ENCODE measurements at places on chromosomes 1 and 21. TPM values are rescaled to one million over a fixed set of nuclear protein-coding genes. Genes with fewer than 3 reads are reported as not detected.

Gene NBPF3
- 8.8 TPM for total RNA-seq

DNA sequence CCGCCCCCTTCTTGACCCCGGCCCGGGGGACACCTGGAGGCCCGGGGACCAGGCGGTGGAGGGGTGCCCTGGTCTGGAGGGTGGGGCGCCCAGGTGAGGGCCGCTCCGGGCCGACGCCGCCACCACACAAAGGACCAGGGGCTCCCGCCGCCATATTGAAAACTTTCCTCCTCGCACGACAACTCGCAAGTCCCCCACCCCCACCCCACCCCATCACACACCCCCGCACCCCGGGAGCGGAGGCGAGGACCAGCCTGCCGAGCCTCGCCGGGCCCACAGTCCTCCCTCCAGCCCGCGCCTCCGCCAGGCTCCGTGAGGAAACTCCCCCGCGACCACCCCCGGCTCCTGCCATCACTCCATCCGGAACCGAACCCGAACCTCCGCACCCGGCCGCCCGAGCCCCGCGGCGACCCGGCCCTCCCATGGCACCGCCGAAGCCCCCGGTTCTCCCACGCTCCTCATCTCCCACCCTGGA lies 733 bp downstream of the KDM5B start:
- no peaks in the 10 kb centered on the region for H3K36me3 ChIP-seq
- H3K4me1 ChIP-seq = peaks cover 11% of the 10 kb centered on the region
- H3K4me3 ChIP-seq = peak overlapping the region; percentile 68
- peak overlapping the region; percentile 79 for H3K27ac ChIP-seq

DNA sequence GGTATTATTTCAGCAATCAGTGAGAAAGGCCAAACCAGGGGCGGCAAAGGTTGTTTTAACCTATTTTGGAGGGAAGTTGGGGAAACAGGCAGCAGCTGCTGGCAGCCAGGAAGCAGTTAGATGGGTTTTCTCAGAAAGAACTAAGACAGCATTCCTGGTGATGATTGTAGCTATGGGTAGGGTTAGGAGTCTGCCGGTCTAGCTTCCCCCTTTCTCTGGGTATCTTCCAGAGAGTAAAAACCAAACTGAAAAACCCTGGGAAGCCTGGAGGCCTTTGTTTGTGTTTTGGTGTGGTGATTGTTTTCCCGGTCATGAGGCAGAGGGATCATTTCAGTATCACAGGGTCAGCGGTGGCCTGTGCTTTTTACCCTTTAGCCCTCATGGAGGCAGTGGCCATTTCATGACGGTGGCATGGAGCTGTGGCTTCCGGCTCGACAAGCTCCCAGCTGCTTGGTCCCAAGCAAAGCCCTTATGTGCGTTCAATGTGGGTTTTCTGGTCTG lies 19.5 kb upstream of the TNFRSF1B start:
- H3K36me3 ChIP-seq = no peaks in the 10 kb centered on the region
- H3K4me3 ChIP-seq = no peak overlapping the region
- peaks cover 16% of the 10 kb centered on the region for H3K4me1 ChIP-seq
- H3K27ac ChIP-seq = peak overlapping the region; percentile 37
- DNase-seq = no peak

DNA sequence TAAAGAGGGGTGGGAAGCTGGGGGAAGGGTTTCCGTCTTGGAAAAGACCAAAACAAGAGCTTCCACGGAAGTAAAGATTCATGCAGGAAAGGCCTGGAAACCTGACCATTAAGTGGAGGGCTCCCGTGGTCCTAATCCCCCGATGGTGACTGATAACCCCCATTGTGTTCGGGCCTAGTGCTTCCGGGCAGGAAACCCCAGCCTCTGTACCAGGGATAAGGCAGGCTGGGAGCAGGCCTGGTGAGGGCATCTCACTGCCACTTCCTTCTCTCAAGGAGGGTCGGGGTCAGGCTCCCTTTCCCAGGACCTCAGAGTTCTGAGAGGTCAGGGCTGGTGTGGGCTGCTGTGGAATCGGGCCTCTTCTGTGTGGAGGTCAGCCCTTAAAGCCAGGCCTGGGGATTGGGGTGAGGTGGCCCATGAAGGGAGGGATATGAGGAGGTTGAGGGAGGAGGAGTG lies 136.9 kb downstream of the CDC7 start:
- no peaks in the 10 kb centered on the region for H3K27me3 ChIP-seq
- no peak overlapping the region for H3K4me3 ChIP-seq
- H3K36me3 ChIP-seq = no peaks in the 10 kb centered on the region
- H3K27ac ChIP-seq = no peak overlapping the region
- no peaks in the 10 kb centered on the region for H3K4me1 ChIP-seq
- no peak for DNase-seq

GRCh38 chr1:65445837-65446236 lies 25.4 kb downstream of the LEPR start:
- no peaks in the 10 kb centered on the region for H3K36me3 ChIP-seq
- H3K27me3 ChIP-seq = no peaks in the 10 kb centered on the region
- no peak overlapping the region for H3K4me3 ChIP-seq
